Panc1 (cell line): ENCODE measurements at places on chromosomes 6 and 20.

GRCh38 chr6:147178355-147178754, 25.9 kb upstream of the STXBP5 start:
- DNase-seq = no peak

GRCh38 chr20:38113401-38114325, 51.4 kb downstream of the TGM2 start:
- DNase-seq = no peak

DNA sequence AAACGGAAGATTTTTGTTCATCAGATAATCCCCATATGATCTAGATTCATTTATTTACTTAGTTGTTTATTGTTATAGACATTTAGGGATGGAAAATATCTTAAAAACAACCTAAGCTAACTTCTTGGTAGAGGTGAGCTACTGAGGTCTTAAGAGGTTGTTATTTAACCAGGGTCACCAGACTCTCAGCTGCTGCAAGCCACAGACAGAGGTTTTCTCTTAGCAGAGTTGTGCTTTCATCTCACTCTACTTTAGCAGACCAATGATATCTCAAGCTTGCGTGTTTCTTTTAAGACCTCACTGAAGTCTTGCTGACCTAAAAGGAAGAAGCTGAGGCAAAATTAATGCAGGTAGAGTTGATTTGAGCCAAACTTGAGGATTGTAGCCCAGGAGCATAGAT, 43.6 kb downstream of the NCOA7 start:
- no peak for DNase-seq

GRCh38 chr6:23678626-23679025, 447.4 kb upstream of the NRSN1 start:
- DNase-seq = no peak

DNA sequence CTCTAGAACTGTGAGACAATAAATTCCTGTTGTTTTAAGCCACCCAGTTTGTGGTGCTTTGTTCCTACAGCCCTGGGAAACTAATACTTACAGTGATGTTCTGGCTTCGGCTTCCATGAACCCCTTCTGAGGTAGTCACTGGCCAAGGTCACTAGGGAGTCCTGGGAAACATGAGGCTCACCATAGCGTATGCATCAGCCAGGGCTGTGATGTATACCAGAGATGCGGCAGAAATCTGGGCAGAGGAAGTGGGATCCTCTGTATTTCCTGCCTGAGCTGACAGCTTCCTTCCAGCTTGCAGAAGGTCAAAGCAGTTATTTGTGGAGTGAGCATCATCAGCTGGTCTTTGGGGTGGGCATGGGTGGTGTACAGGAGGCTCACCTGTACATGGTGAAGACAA, 27.9 kb downstream of the KAT14 start:
- no peak for DNase-seq

DNA sequence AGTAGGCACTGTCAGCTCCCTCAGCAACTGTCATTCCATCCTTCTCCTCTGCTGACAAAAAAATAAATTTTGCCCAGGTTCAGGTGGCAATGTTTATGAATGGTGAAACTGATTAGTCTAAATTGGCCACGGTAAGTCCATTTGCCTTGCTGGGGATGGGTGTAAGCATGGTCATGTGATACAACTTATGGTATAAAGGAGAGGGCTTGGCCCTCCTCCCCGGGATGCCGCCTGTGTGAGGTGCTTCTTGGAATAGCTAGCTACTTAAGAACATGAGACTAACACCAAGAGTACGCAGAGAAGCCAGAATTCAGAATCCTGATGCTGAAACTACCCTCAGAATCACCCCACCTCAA, 94.4 kb upstream of the MAP7 start:
- no peak for DNase-seq

DNA sequence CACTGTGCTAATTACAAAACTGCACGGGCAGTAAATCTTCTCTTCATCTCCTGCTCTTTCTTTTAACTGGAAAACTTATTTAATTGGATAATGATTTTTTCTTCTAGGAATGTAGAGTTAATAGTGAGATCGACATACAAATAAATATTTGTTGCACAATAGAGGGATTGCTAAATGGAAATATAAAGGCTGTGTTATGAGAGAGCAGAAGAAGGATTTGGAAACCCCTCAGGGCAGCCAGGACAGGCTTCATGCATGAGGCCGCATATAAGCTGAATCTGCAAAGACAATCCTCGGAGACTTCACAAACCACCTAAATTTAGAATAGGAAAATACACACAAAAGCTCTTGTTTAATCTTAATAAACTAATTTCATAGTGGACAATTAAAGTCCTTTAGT, 2.9 kb upstream of the TAAR1 start:
- DNase-seq = no peak

DNA sequence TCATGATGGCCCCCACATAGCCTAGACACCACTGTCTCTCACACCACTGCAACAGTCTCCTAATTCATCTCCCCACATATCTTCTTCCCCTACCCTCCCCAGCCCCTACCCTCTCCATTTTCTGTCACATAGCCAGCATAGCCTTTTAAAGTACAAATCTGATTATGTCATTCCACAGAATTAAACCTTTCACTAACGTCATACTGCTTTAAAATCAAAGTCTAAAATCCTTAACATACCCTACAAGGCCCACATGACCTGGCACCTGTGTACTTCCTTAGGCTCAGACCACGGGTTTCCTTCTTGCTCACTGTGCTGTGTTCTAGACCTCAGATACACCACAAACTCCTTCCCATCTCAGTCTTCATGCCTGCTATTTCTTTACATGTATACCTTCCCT, 5.9 kb downstream of the OSTM1 start:
- DNase-seq = no peak

DNA sequence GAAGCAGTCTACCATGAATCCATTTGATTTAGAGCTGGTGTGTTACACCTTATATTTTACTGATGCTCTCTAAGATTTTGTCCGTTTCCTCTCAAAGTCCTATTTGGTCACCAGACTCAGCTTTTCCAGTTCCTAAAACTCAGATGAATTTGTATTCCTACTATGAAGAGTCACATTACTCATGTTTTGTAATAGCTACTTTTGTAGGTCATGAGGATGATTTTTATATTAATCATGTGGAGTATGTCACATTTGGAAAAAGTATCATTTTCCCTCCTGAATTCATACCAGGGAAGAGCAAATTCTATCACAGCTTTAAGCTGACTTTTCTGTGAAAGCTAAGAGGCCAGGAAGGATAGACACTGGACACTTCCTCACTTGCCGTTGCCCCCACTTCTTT, 140.6 kb upstream of the SCGN start:
- no peak for DNase-seq
